ENCODE measurements at places on chromosomes 1 and 21.

DNA sequence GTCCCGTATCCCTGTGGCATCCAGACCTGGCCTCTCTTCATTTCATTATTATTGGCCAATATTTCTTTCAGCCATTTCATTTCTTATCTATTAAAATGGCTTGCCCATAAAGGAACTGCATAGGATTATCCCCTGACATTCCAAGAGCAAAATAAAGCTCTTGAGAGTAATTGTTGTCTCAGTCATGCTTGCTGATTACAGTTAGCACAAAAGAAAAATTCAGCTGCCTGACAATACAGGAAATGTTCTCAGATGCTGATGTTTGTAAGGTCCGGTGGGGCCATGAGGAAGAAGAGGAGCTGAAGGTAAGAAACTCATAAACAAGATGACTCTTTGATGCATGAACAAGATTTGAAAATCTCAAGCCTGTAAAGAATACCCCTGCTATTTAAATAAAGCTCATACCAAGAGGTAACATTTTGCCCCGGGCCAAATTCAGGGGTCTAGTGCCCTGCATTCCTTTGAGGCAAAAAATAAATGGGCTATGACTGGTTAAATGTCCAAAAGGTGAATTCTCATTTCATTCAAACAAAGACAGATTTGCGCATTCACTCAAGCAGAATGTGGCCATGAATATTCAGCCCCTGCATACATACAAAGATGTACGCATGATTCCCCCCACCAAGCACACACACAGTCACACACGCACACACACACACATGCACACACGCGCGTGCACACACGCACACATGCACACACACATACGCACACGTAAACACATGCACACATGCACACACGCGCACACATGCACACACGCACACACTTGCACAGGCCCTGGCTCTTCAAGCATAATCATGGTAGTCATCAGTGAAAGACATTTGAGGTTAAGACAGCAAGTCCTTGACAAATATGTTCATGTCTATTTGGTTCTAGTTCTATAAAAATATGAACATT, 44.8 kb downstream of the KCNJ15 start:
- no peak for DNase-seq

DNA sequence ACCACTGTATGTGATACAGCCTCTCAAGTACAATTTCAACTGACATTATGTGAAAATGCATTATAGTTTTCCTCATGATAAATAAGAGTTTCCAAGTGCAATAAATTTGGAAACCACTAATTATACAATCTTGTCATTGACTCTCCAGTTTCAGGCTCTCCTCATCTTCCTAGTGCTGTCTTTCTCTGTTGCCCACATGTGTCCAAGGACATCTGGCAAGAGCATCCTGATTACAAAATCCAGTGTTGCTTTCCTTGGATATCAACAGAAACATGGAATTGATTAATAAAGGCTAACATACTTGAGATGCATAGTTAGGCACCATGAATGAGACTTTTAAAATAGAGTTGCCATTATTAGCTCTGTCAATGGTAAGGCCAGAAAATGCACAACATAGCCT, 15.6 kb upstream of the MAP10 start:
- DNase-seq: no peak

- no peak for DNase-seq
Observed at GRCh38 chr1:37415611-37416244, 58.7 kb upstream of the ZC3H12A start.

DNA sequence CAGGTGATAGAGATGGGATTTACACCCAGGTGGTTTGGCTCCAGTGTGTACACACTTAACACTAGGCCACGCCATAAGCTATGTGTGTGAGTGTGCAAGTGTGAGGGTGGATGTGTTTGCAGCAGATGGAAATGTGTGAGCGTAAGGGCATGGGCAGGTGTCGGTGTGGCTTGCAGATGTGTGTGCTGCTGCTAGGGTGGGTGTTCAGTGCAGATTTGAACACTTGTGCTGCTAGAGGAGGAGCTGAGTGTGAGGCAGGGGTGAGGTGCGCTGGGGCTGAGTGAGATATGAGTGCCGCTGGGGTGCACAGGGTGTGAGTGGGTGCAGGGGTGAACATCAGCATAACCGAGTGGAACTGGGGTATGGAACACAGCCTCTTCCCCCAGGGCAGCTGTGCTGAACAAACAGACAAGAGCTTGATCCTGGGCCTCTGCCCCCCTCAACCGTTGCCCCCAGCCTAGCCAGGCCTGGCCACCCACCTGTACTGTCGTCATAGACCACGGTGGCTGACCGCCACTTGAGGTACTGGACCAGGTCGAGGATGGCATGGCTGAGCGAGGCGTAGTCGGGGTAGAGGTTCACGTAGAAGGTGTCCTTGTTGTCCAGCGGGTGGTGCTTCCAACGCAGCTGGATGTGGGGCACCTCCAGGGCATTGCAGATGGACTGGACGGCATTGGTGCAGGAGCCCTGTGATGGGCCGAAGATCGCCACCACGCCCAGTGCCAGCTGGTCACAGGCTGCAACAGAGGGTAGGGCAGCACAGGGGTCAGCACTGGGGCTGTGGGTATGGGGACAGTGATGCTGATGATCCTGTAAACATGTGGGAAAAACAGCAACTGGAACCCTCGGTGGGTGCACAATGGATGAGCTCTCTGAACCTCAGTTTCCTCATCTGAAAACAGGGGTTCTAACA, 153.9 kb downstream of the GRIK3 start:
- DNase-seq: no peak
